ENCODE measurements at places on chromosomes 12 and 14.
A peak's percentile ranks its signal among the peaks of the same experiment; 100 is the strongest.

GRCh38 chr12:82430541-82431145, 72.3 kb downstream of the METTL25 start:
- DNase-seq, result no peak

DNA sequence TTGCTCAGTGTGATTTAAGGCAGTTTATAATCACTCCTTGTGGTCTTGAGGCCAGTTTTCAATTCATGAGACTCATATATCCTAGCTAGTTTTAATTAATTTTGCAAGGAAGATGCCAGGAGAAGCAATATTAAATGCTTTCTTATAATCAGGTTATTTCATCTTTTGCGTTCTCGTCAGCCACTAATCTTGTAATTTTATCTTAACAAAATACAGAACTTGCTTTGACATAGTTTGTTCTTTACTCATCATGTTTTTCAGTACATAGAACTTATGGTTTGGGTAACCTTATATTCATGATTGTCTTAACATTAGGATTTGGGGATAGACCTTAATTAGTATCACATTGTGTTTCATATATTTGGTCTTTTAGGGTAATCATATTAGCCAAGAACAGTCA, 76.0 kb downstream of the LIN52 start:
- DNase-seq, result no peak

GRCh38 chr12:12216349-12217017, 50.4 kb downstream of the LRP6 start:
- no peak for DNase-seq

- DNase-seq, result no peak
Observed at GRCh38 chr12:121538699-121539061, 42.1 kb downstream of the KDM2B start.

GRCh38 chr12:49584591-49584990, 16.6 kb upstream of the MCRS1 start:
- no peak for DNase-seq

- DNase-seq, result peak; percentile 27
Observed at GRCh38 chr14:99430491-99430890, 50.2 kb downstream of the SETD3 start.

DNA sequence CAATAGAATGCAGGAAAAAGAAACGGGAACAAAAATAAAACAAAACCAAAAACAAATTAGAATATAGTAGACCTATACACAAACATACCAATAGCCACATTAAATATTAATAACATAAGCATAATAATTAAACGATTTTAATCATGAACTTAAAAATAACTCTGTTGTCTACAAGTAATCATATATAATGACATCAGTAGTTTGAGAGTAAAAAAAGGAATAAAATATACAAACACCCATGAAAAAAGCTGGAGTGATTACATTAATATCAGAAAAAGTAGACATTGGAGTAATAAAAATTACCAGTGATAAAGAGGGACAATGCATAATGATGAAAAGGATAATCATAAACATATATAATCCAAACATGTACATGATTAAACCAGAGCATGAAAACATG, 181.8 kb downstream of the ATXN7L3B start:
- DNase-seq, result no peak

GRCh38 chr14:89625244-89625713, 208.2 kb upstream of the FOXN3 start:
- DNase-seq, result no peak

DNA sequence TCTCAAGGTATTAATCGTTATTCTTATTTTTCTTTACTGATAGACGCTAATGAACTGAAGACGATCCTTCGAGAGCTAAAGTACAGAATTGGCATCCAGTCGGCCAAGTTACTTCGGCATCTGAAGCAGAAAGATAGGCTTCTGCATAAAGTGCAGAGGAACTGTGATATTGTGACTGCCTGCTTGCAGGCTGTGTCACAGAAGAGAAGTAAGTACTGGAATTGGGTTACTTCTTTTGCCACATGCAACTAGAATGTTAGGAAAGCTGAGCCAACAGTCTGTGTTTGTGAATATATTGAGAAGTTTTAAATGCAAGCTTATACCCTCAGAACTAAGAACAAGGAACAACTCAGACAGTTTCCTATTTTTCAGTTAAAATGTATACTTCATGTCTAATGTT, 26.6 kb upstream of the GNS start:
- DNase-seq, result no peak

DNA sequence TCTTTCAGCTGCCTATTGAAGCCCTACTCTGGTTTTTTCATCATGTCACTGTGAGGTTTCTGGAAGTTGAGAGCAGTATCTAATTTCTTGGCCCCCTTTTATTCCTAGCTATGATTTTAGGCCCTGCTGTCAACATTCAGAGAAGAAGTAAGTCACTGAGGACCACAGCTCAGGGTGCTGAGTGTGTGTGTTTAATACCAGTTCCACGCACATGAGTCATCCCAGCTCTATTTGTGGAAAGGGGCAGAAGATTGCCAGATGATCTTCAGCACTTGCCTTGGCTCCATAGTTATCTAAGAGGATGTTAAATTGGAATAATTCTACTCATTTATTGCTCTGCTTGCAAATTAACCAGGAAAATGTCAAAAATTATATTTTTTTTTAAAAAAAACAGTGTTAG, 65.5 kb upstream of the SLC38A4 start:
- no peak for DNase-seq

DNA sequence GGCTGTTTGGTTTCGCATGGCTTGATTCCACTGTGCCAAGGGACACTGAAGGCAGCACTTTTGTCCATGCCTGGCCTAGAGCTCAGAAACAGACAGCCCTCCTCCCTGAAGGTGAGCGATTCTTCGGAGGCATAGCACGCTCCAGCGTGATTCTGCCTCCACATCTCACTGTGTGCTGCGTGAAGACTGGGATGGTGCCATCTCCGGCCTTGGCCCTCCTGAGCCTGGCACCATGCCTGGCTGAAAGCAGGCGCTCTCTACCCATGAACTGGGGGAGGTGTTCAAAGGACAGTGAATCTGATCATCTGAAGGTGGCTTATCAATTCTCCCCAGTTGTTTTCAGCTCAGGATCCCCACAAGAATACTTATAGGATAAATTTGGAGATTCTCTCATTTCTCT, 187.4 kb downstream of the TTC7B start:
- no peak for DNase-seq

DNA sequence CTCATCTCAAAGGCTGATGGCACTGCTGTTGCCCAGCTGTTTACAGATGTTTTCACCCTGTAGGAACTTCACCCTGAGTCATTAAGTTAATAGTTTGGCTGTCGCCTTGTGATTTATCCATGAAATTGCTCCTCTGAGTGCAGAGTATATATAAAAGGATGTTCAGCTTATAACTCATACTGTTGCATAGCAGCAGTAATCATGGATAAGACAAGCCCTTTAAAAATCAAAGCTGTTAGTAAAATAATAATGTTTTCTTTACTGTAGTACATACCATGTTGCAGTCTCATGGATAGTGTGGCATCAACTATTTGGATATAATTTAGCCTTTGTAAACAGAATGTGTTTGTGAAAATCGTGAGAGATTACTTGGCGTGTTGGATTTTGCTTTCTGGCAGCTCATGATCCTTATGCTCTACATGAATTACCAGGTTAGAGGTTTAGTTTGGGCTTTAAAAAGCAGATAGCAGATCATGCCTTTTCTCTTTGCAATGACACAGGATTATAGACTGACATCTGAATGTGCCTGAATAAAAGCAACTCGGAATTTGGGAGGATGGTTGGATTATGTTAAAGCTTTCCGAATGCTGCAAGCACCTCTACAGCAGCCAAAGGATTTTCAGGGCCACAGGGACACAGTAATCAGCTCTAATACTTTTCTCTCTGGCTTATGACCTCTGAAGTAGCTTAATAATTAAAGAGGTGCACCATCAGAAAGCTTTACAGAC, 279.7 kb upstream of the ATP2B1 start:
- DNase-seq, result no peak

- DNase-seq, result no peak
Observed at GRCh38 chr12:62728741-62729140, 206.2 kb downstream of the PPM1H start.

- no peak for DNase-seq
Observed at GRCh38 chr12:68665016-68665569, 21.7 kb upstream of the NUP107 start.
